ENCODE measurements at places on chromosomes 12 and 14.

- DNase-seq, result no peak
- H3K4me3 ChIP-seq, result no peak overlapping the region
Observed at GRCh38 chr12:51401900-51402299, 10.7 kb upstream of the GALNT6 start.

- no peak for DNase-seq
- H3K4me3 ChIP-seq, result no peak overlapping the region
- H3K4me1 ChIP-seq, result no peaks in the 10 kb centered on the region
- no peaks in the 10 kb centered on the region for H3K36me3 ChIP-seq
Observed at GRCh38 chr12:83666690-83667089, 980.0 kb downstream of the TMTC2 start.

GRCh38 chr12:132493482-132494178 is 3.7 kb downstream of the FBRSL1 start:
- peak overlapping the region; percentile 26 for H3K4me3 ChIP-seq
- no peak for DNase-seq
- peaks cover 25% of the 10 kb centered on the region for H3K4me1 ChIP-seq
- H3K27me3 ChIP-seq, result no peaks in the 10 kb centered on the region

DNA sequence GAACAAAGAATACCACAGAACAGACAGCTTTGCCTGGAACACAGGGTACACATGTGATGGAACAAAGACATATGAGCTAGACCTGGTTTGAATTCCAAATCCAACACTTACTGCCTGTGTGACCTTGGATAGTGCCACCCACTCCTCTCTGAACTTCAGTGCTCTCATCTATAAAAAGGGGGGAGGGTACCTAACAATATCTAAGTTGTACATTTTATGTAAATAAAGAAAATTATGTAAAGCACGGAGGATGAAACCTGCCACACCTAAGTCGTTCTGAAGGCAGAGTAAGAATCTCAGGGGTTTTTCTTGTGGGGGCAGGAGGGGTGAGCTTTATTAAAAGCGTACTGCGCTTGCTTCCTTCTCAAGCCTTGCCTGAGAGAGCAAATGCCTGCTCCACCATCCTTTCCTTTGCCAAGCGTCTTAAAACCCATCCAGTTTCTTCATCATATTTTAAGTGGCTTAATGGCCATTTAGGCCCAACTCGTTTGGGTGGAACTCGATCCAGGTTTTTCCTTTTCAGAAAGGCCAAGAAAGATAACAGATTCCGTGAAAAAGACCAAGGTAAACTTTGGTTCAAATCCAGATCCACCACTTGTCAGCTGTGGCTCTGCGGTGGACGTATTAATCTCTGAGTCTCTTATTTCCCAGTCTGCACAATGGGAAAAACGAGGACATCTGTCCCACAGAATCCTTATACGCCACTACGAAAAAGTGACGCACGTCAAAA is 946 bp downstream of the DDX24 start:
- no peak for DNase-seq
- H3K27me3 ChIP-seq, result no peaks in the 10 kb centered on the region
- peaks cover 51% of the 10 kb centered on the region for H3K4me1 ChIP-seq
- H3K4me3 ChIP-seq, result peak overlapping the region; percentile 99
- peak overlapping the region; percentile 100 for H3K27ac ChIP-seq
- peaks cover 69% of the 10 kb centered on the region for H3K36me3 ChIP-seq

DNA sequence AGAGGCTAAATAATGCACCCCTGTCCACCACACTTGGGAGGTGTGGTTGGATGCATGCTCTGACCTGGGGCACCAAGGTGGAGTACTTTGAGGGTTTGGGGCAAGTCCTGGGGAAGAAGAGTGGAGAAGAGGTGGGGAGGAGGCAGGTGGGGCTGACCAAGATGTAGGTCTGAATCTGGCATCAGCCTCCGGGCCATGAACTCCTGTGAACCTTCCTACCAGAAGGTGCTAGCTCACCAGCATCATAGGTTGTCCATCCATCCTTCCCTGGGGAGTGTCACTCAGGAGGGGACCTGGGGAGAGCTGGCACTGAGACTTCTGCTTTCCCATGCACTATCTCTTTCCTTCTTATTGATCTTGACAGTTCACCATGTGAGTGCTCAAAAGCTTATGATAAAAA is 13.6 kb upstream of the EMP1 start:
- DNase-seq, result no peak
- no peak overlapping the region for H3K4me3 ChIP-seq

DNA sequence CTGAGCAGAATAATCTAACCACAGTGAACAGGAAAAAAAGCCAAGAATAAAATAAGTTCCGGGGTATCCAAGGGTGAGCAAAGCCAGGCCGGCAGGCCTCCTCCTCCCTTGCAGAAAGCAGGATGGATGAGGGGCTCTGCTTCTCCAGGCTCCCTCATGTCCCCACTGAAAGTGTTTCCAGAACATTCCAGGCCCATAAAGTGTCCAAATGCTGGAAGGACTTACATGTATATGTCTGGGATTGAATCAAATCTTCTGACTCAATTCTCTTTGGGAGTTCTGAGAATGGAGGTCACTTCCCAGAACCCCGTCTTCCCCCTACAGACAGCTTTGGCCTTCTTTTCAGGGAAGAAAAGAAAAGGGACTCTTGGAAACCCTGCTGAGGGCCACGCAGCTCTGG is 25.0 kb upstream of the BDKRB1 start:
- H3K36me3 ChIP-seq, result no peaks in the 10 kb centered on the region
- no peaks in the 10 kb centered on the region for H3K4me1 ChIP-seq
- no peaks in the 10 kb centered on the region for H3K27me3 ChIP-seq
- no peak for DNase-seq

Measured in activated T-helper 2 cell treated with anti-CD3 and anti-CD28 coated beads, Interferon-gamma antibody, Interleukin-2, Interleukin-4, amounts not matched to agents 10 μg/mL and 5 μg/mL and 100 μg/mL, durations not matched to agents 14 hours and 24 hours and 36 hours (primary cell).